Esophagus squamous epithelium (tissue), 5 donors: ENCODE measurements at places on chromosomes 7 and 10.

DNA sequence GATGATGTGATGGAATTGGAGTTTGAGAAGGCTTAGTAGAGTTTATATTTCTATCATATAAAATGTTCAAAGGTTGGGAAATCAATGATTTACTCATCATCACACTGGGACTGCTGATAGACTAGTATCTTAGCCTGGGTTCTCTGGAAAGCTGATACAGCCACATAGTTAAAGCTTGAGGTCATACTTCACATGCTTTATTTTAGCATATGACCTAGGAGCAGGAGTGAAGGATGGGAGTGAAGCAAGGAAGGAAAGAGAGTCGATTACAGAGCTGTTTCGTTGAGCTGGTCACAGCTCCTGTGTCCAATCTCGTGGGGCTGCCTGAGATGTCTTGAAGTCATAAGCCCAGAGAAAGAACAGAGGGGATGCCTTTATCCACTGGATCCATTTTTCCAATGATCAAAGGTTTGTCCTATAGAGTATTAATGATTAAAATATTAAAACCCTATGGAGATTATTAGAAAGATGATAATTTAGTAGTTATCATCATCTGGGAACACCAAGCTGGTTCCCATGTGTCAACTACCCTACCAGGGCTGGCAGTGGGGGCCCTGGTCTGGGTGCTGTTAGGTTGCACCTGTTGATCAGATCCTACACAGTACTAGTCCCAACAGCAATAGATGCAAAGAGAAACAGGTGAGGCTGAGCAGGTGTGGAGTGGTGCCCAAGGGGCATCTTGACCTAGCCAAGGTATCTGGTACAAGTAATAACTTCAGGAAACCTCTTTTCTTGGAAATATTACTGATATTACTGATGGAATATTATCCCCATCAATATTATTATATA is 77.8 kb downstream of the BAMBI start:
- no peak for DNase-seq

GRCh38 chr7:94421681-94422080 is 27.0 kb downstream of the COL1A2 start:
- no peak for DNase-seq

GRCh38 chr7:140695381-140695780 is 1.1 kb upstream of the NDUFB2 start:
- no peak for DNase-seq

DNA sequence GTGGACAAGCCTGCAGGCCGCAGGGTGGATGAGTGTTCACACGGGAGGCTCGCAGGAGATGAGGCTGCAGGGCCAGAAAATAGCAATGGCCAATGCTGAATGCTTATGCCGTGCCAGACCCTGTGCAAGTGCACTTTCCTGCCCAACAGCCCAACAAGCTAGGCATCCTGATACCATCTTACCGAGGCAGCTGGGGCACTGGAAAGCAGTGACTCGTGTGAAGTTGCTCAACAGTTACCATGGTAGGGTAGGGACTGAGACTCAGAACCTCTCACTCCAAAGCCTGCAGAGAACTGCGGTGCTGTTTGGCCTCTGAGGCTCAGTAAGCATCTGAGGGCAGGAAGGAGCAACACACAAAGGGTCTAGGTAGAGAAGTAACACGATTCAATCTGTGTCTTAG is 43.7 kb downstream of the JAZF1 start:
- no peak for DNase-seq

DNA sequence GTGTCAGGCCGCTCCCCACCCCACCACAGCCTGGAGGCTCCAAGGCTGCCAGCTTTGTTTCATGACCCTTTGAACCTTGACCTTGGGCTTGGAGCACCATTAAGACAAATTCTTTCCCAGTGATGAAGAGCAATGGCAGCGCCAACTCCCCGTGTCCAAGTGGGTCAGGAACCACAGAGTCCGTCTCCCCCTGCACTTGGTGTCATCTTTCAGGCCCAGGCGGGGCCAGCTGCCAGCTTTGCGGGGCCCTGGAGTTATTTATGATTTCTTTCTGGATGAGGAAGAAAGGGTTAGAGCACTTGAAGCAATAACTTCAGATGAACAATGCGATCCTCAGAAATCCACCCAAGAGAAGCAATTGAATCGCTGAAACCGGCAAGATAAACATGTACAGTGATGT is 110.8 kb downstream of the MYL10 start:
- DNase-seq, result no peak

- no peak for DNase-seq
Measured at GRCh38 chr10:128103229-128103714, 23.0 kb downstream of the MKI67 start.

DNA sequence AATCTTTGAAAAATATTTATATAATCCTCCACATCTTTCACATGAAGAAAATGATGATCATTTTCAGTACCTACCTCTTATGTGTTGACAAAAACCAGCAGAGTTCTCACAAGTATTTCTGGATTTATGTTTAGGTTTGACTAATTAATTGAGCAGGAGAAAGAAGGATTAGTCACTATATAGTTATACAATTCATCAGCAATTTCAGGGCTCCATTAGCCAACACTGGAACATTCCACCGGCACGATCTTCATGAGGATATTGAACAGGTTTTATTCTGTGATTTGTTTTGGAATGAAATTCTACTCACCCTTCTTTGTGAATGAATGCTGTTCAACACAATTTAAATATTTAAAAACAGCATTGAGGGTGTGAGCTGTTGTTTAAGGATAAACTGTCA is 163.2 kb downstream of the SEM1 start:
- DNase-seq, result no peak

DNA sequence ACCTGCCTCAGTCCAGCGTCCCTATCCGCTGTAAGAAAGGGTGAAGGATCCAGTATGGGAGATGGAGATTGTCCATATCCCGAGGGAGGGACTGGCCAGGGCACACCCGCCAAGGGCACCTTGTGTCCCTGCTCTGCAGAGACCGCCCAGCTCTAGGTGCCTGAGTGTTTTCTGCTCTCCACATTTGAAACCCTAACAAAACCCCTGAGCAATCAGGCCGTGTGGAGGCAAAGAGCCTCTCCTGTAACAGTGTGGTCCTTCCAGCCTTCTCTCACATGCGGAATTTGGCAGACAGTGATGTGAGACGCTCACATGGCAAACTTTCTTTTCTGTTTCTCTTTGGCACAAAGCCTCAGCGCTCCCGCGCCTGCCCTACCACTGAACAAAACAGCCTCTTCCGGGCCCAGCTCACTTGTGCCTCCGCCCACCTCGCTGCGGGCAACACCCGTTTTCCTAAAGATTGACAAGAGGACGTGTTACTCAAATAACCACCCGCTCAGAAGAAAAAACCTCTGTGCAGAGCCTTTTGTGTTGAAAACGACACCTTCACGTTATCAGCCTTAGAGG is 514.8 kb downstream of the DNAJB6 start:
- no peak for DNase-seq

DNA sequence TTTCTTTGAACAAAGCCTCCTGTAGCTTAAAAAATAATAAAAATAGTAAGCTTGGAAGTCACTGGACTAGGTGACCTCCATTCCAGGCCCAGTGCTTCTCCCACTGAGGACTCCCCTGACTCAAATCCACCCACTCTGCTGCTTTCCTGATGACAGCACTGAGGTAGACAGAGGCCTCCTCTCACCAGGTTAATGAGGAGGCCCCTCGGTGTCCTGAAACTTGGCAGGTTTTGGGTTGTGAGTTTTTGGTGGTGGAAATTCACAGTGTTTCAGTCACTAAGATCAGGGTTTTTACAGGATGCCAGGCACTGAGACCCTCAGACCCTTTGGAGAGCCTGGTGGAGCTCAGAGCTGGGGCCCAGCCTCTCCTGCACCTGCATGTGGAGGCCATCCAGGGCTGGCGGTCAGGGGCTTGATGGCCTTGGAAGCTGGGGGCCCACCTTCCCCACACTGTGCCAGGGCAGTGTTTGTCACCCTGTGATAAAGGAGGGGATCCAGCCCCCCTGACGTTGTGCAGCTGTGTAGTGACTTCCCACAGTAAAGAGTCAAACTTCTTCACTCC is 19.1 kb downstream of the TSPAN14 start:
- DNase-seq, result no peak

DNA sequence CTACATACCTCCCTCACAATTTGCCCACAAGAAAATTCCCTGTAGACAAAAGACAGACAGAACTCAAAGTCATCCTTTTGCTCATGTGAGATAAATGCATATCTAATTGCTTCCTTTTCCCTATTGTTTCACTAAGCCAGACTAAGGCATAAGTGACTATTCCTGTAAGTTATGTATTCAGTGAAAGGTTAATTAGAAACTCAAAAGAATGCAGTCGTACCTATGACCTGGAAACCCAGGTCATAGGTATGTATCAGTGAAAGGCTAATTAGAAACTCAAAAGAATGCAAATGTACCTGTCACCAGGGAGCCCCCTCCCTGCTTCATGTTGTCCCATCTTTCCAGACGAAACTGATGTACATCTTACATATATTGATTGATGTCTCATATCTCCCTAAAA is 10.3 kb upstream of the GARS1 start:
- DNase-seq, result no peak

GRCh38 chr10:116076621-116077020 is 196.4 kb downstream of the GFRA1 start:
- no peak for DNase-seq
